ENCODE measurements at places on chromosomes 13 and 19.

DNA sequence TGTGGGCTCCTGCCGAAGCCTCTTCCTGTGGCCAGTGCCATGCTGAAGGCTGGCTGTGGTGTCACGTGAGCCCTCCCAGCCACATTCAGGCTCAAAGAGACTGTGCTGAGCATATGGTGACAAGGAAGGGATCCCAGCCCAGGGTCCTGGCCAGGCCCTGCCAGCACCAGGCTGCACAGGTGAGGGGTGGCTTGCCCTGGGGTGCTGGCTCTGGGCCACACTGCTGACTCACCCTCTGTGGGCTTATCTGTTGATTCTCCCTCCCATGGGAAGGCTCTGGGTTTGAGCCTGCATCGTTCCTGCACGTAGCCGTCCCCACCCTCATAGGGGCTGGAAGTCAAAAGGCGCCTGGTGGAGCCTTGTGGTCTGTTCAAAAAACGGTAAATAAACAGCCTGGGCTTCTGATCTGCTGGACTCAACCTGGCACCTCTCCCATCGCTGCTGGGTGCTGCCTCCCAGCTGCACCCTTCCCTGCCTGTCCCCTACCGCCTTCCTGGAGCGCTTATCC lies 31.1 kb downstream of the DNM2 start:
- no peaks in the 10 kb centered on the region for H3K27me3 ChIP-seq
- H3K36me3 ChIP-seq, result no peaks in the 10 kb centered on the region
- H3K27ac ChIP-seq, result peak overlapping the region; percentile 76
- no peak for DNase-seq

- peaks cover 9% of the 10 kb centered on the region for H3K4me1 ChIP-seq
- DNase-seq, result no peak
- H3K4me3 ChIP-seq, result no peak overlapping the region
- no peaks in the 10 kb centered on the region for H3K36me3 ChIP-seq
Measured at GRCh38 chr13:47661076-47661475, 340.0 kb downstream of the SUCLA2 start.

GRCh38 chr13:21673539-21673788 lies 2.6 kb downstream of the FGF9 start:
- DNase-seq, result no peak
- peaks cover 59% of the 10 kb centered on the region for H3K27me3 ChIP-seq
- H3K4me3 ChIP-seq, result peak overlapping the region; percentile 96
- H3K4me1 ChIP-seq, result peaks cover 22% of the 10 kb centered on the region

DNA sequence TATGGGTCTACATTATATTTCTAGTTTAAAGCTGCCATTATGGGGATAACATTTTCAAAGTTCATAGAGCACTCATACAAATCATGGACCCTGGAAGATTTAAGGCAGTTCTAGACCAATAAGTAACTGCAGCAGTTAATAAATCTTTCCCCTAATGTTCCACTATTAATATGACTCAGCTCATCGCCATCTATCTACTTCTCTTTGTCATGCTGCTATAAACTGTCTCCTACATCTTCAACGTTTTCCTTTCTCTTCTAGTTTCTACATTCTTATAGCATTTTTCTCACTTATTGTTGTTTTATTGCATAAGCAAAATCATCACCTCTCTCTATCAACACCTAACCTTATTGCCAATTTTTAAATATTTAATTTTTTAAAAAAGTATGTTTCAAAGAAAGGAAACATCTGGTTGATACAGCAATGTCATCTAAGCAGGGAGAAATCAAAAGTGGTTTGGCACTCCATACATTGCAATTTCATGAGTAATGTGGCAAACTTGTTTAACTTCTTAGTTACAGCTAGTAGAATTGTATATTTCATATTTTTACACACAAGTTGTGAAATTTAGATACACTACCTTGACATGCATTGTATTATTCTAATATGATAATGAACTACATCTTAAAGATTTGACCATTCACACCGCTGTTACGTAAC lies 1500.4 kb upstream of the MIR17HG start:
- no peak overlapping the region for H3K27ac ChIP-seq
- no peaks in the 10 kb centered on the region for H3K4me1 ChIP-seq
- no peak overlapping the region for H3K4me3 ChIP-seq
- no peaks in the 10 kb centered on the region for H3K27me3 ChIP-seq

- no peak overlapping the region for H3K27ac ChIP-seq
- H3K36me3 ChIP-seq, result peaks cover 3% of the 10 kb centered on the region
- H3K4me3 ChIP-seq, result no peak overlapping the region
- peaks cover 6% of the 10 kb centered on the region for H3K4me1 ChIP-seq
- no peaks in the 10 kb centered on the region for H3K27me3 ChIP-seq
- no peak for DNase-seq
Measured at GRCh38 chr13:50644081-50644871, 199.2 kb downstream of the DLEU7 start.

DNA sequence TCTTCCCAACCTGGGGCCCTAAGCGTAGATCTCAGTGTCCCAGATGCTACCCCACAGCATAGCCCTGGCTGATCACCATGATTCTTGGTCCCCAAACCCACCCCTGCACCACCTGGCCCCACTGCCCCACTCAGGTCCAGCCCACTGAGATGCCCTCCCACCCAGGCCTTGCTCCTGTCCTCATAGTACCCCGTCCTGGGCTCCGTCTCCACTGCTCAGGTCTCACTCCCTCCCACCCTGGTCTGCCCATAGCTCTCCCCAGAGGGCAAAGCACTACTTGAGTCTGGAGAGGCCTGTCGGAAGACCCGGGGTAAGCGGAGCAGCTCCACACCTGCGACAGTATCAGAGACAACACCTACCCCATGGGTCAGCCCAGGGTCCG lies 35.8 kb upstream of the ISYNA1 start:
- no peak for DNase-seq
- H3K27ac ChIP-seq, result no peak overlapping the region
- H3K4me3 ChIP-seq, result no peak overlapping the region
- no peaks in the 10 kb centered on the region for H3K27me3 ChIP-seq
- H3K4me1 ChIP-seq, result peaks cover 20% of the 10 kb centered on the region

GRCh38 chr13:90773681-90774080 lies 573.8 kb upstream of the MIR17HG start:
- peaks cover 10% of the 10 kb centered on the region for H3K4me1 ChIP-seq
- H3K27ac ChIP-seq, result no peak overlapping the region
- H3K27me3 ChIP-seq, result no peaks in the 10 kb centered on the region
- no peak for DNase-seq

DNA sequence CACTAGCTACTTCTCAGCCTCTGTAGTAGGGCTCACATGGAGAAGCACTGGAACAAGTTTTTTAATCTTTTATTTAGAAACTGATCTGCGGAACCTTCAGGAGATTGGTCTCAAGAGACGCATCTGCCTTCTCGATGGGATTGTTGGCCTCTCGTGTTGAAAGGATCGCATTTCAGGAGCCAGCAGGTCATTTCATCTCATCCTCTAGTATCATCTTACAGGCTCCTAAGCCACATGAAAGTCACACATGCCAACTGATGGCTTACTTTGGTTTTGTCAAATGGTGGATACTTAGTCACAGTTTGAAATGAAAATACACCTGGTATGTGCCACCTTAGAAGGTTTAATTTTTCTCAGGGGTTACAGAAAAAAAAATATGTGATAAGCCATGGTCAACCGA lies 1703.6 kb downstream of the EFNB2 start:
- H3K36me3 ChIP-seq, result no peaks in the 10 kb centered on the region
- H3K4me3 ChIP-seq, result no peak overlapping the region
- peaks cover 10% of the 10 kb centered on the region for H3K4me1 ChIP-seq
- no peak for DNase-seq

- H3K27me3 ChIP-seq, result peaks cover 74% of the 10 kb centered on the region
- no peak overlapping the region for H3K27ac ChIP-seq
- H3K4me3 ChIP-seq, result peak overlapping the region; percentile 87
- DNase-seq, result no peak
Measured at GRCh38 chr13:51221674-51222036, 543 bp upstream of the FAM124A start.

GRCh38 chr19:1259876-1260748 lies 9.0 kb upstream of the CIRBP start:
- peak overlapping the region; percentile 96 for H3K27ac ChIP-seq
- H3K36me3 ChIP-seq, result peaks cover 5% of the 10 kb centered on the region
- H3K27me3 ChIP-seq, result no peaks in the 10 kb centered on the region
- H3K4me3 ChIP-seq, result peak overlapping the region; percentile 74
- peaks cover 37% of the 10 kb centered on the region for H3K4me1 ChIP-seq

- H3K36me3 ChIP-seq, result no peaks in the 10 kb centered on the region
- no peak for DNase-seq
- peak overlapping the region; percentile 64 for H3K27ac ChIP-seq
- H3K27me3 ChIP-seq, result no peaks in the 10 kb centered on the region
Measured at GRCh38 chr19:56134654-56134921, 6.5 kb upstream of the ZNF444 start.
